HL-60 (cell line): ENCODE measurements at places on chromosomes 1 and 21.

DNA sequence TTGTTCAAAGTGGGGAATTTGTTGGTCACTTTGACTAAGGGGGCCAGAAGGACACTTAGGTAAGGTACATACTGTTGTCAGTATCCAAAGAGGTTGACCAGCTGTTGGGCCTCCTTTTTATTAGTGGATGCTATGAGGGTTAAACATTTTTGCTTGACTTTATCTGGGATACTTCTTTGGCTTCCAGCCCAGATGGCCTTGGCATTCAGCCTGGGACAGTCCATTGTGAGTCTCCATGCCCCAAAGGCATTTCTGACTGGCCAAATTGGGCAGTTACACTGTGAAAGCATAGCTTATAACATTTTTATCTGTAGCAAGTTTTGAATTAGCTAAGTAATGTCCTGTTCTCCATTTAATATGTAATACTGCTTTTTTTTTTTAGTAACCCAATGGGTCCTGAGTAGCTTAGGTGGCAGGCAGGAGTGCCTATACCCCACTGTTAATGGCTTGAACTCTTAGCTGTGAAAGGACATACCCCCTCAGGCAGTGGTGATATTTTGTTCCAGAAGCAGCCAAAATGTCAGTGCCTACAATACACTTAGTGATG lies 35.4 kb upstream of the CD1D start:
- DNase-seq, result no peak

DNA sequence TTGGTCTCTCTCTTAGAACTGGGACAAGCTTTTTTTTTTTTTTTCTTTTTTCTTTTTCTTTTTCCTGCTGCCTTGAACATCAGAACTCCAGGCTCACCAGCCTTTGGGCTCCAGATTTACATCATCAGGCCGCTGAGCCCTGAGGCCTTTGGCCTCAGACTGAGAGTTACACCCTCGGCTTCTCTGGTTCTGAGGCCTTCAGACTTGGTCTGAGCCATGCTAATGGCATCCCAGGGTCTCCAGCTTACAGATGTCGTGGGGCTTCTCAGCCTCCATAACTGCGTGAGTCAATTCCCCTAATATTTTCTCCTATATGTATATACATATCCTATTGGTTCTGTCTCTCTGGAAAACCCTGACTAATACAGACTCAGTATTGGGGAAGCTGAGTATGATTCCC lies 36.5 kb upstream of the RC3H1 start:
- DNase-seq, result no peak

GRCh38 chr1:11602981-11603380 lies 51.2 kb downstream of the FBXO2 start:
- no peak for DNase-seq

DNA sequence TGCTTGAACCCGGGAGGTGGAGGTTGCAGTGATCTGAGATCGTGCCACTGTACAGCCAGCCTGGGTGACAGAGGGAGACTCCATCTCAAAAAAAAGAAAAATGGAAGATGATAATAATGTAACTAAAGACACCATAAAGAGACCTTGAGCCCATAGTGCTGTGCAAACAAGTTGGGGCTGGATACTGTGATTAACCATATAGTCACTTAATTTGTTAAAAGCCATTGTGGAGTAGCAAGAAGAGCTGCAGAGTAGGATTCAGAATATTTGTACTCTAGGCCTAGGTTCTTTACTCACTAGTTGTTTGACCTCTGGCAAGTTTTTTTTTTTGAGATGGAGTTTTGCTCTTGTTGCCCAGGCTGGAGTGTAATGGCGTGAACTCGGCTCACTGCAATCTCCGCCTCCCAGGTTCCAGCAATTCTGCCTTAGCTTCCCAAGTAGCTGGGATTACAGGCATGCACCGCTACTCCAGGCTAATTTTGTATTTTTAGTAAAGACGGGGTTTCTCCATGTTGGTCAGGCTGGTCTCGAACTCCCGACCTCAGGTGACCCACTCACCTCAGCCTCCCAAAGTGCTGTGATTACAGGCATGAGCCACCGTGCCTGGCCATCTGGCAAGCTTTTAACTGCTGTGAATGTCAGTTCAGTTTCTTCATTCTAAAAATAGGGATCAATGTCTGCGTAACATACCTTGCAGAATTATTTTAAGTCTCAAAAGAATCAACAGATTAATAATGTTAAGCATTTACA lies 12.8 kb downstream of the CAP1 start:
- DNase-seq, result no peak

DNA sequence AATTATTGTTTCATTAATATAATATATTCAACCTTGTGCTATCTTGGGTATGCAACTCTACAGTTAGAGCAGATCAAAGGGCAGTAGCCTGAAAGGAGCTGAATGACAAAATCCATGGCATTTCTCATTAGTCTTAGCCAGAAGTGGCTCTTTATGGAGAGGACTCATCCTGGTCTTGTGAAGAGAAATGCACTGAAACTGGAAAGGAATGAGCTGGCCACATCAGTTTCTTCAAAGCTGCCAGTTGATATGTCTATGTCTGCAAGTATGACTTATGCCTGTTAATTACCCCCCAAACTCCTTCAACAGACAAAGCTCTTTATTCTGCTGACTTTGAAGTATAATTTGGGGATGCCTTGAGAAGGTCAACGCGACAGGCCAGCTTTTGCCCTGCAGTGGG lies 119.0 kb upstream of the UBE2U start:
- DNase-seq, result no peak

GRCh38 chr1:58745117-58745516 lies 38.7 kb downstream of the JUN start:
- DNase-seq, result no peak

- DNase-seq, result no peak
Measured at GRCh38 chr1:205770618-205771017, 4.7 kb downstream of the RAB29 start.

- DNase-seq, result peak; percentile 25
Measured at GRCh38 chr1:79497193-79497773, 490.8 kb upstream of the ADGRL4 start.

GRCh38 chr1:85611425-85611824 lies 30.9 kb downstream of the CCN1 start:
- DNase-seq, result no peak

DNA sequence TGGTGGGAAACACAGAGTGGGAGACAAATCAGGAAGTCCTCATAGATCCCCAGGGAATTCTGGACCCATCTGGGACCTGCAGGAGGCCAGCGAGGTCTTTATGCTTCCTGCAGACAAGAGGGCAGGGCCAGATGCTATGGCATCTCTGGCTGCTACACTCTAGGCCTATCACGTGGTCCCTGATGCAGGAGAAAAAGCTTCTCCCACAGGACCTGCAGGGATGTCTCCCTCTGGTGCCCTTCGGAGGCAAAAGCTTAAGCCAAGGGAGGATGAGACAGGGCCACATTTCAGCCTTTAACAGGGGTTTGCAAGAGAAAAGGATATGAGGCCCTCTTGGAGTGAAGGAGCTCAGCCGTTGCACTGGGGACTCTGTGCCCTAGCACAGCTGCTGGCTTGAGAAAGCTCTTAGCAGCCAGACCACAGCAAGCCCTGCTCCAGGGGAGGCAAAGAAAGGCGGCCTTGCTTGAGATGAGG lies 243.0 kb downstream of the C1orf94 start:
- DNase-seq, result no peak

GRCh38 chr1:198253259-198253658 lies 96.5 kb downstream of the NEK7 start:
- no peak for DNase-seq

- no peak for DNase-seq
Measured at GRCh38 chr1:106721790-106722189, 334.7 kb upstream of the PRMT6 start.

GRCh38 chr1:163196449-163196787 lies 6.3 kb downstream of the RGS5 start:
- no peak for DNase-seq
